ENCODE measurements at places on chromosomes 1 and 21. TPM values are rescaled to one million over a fixed set of nuclear protein-coding genes. Genes with fewer than 3 reads are reported as not detected.

The OR2T2 gene
- total RNA-seq: not detected

DNA sequence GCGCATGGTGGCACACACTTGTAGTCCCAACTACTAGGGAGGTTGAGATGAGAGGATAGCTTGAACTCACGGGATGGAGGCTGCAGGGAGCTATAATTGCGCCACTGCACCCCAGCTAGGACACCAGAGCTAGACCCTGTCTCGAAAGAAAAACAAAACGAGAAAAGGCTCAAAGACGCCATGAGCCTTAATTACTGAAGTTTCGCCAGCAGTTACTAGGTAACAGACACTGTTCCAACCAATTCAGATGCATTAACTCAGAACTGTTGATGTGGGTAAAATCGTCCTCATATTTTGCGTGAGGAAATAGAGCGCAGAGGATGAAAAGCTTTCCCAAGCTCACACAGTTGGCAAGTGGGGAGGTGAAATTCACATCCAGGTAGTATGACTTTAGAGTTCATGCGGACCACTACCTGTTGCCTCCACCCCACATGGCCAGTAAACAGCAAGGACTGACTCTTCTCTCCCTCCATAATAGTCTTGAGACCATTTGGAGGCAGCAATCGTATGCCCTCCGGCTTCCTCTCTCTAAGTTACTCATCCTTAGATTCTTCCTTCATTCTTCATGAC is 40.1 kb downstream of the INAVA start:
- DNase-seq: no peak

- DNase-seq: no peak
Observed at GRCh38 chr1:247452447-247453039, 5.4 kb downstream of the OR2B11 start.

The PDZK1 gene
- total RNA-seq: 0.16 TPM

The GBP5 gene
- 0.44 TPM for total RNA-seq

The SNAPIN gene
- 67.0 TPM for total RNA-seq

GRCh38 chr1:201944639-201945038 is 1.7 kb downstream of the LMOD1 start:
- DNase-seq: no peak

DNA sequence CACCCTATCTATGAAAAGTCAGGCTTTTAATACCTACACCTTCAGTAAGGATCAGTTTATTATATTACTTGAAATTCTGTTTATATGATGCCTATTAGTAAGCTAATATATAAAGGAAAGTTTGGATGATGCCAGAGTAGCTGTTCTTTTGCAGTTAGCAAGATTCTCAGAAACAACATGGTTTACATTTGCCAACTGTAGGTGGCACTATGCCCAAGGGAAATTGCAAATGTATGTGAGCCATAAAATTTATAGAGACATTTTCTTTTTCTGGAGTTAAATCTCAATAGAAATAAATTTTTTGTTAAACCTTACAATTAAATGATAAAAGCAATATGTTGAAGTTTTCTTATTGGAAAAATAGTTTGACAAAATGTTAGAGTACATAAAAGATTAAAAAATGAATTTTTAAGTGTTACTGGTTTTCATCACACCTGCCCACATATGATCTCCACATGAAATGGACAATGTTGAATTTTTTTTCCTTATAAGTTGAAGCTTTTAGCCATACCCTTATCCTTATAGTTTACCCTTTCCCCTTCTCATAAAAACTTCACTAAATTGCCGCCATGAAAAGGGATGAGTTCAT is 32.1 kb upstream of the EPHX4 start:
- DNase-seq: no peak

DNA sequence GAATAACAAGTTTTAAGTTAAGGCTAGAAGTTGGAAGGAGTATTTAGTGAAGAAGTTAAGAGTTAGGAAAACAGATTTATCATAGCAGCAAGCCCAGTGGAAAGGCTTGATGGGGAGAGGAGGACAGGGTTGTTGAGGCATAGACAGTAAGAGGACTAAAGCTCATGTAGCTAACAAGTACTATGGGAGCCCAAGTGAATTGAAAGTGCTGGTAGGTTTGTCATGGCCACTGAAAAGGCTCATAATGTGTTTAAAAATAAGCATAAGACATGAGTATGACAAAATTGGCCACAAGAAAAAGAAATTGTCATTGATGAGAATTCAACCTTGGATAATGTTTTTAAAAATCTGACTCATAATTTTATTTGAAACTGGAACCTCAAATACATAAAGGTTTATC is 49.2 kb upstream of the CRB1 start:
- no peak for DNase-seq

DNA sequence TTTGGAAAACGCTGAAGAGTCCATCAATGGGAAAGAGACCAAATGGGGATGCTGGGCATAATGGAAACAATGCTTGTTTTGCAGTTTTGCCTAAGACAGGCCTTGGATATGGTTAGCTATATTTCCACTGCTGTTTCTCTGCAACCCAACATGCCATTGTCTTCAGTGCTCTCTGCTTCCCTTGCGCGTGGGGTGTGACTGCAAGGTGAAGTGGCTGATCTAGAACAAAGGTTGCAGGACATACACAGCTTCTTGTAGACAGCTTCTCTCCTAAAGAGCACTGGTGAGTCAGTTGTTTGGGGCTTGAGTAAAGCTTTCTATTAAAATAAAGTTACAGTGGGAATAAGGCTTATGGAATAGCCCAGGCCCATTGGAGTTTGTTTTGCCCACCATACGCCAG is 33.0 kb downstream of the RUNX1 start:
- DNase-seq: no peak

DNA sequence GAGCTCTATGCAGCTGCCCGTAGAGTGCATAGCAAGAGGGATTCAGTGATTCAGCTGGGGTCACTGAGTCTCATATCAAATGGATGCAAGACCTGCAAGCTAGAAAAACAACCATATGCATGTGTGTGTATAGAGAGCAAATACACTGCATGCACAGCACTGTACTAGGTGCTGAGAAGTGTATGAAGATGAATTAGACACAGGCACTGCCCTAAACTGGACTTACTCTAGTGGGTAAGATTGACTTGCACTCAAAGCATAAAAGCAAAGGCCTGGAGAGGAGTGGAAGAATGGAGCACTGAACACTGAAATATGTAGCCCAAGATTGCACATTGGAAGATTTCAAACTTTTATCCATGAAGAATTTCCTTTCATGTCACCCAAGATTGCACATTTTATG is 5.5 kb upstream of the GBP1 start:
- DNase-seq: no peak

DNA sequence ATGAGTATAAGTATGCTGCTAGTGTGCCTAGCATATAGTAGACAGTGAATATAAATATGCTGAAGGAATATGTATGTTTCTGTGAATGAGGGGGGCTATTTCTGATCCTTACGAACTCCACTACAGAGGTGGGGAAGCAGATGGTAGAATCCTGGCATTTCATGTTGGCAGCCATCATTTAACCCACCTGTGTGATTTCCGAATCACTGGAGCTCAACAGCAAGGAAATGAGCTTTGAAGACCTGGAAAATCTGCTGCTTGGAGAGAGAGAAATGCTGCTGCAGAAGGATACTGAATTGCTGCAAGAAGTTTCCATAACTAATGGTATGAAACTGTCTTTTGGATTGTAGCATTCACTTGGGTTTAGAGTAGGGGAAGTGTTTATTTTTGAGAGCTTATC is 83.5 kb downstream of the RABGAP1L start:
- no peak for DNase-seq

DNA sequence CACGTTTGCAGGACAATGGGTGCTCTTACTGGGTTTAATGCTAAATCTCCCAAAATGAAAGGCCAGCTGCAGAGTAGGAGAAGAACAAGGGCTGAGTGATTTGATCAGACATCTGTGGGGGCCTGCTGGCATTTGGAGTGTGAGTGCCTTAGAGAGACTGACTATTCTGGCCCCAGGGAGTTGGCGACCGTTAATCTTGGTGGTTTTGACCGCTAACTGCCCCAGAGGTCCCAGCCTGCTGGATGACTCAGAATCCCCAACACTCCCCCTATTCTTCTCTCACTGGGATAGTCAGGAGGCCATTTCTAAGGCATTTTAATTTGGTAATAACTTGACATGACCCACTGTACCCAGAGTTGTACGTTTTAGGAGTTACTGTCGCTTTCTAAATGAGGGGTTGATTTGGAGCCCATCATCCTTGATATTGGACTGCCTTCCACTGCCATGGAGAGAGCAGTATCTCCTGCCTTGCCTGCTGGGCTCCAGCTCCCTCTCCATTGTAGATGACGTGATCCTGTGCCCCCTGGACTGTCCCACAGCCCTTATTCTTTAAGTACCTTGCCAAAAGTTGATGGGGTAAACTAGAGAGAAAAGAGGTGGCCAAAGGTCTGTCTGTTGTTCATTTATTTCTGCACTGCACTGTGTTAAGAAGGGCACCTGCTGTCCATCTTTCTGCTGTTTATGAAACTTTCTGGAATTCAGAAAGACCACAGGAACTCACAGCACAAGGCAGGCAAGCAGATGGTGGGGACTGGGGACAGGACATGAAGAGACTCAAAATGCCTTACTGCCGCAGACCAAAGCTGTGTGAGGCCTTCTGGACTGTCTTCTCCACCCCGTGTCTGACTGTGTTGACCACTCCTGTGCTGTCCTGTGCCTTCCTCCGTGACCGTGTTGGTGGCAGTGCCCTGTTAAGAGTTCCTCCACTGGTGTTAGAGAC is 98.2 kb upstream of the ARTN start:
- DNase-seq: no peak

GRCh38 chr1:167605576-167605975 is 24.5 kb upstream of the RCSD1 start:
- DNase-seq: no peak

- DNase-seq: no peak
Observed at GRCh38 chr1:203214871-203215270, 14.6 kb downstream of the CHIT1 start.

The RSPH1 gene
- total RNA-seq: not detected

- no peak for DNase-seq
Observed at GRCh38 chr1:89670163-89670562, 37.2 kb downstream of the LRRC8C start.

DNA sequence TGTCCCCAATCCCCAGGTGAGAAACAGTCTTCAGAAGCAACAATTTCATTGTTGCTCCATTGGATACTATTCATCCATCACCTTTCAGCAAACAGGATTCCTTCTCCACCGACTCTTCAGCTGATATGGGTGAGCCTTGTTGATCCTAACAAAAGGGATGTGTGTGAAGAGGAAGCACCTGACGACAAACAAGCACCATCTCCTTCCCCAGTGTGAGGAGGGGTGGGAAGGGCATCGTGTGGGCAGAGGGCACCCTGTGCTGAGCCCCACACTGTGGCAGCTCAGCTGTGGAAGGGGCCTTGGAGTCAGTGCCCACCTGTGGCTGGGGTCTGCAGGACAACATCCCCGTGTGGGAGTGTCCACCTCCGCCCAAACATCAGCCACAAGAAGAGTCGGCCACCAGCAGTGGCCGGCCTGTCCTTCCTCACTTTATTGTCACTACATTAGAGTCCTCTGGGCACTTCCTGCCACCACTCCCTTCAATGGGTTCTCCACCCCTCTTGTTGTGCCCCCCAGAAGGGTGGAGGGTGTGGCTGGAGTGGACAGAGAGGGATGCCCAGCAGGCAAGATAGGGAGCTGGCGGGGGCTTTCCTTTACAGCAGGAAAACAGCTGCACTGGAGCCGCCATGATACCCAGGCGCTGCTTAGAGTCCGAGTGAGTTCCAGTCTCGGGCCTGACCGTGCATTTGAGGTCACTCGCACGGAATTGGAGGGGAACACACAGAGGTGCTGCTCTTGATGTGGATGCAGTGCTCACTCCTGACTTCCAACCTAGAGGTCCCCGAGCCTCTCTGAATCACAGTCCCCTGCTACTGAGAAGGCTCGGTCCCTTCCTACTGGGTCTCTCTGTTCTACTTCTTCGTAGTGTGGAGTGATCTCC is 40.9 kb downstream of the VPS26C start:
- no peak for DNase-seq

- no peak for DNase-seq
Observed at GRCh38 chr1:156417401-156418020, 48.5 kb downstream of the RHBG start.

The SMCP gene
- total RNA-seq: not detected

GRCh38 chr1:36705629-36706028 is 222.9 kb upstream of the CSF3R start:
- no peak for DNase-seq

DNA sequence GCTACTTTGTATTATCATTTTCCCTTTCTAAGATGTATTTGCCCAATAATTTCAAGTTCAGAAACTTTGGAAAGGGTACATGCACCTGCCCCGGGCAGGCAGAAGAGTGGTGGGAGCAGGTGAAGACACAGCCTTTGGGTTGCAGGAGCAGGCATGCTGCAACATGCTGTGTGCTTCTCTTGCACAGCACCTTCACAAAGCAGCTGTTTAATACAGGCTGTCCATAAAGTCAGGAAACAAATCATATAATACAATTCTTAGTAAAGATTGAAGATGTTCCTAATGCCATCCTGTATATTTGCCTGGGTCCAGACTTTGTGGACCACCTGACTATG is 182.9 kb downstream of the ZNF281 start:
- DNase-seq: no peak
